Activated naive CD8-positive, alpha-beta T cell treated with anti-CD3 and anti-CD28 coated beads, Interleukin-2, amount 10 ng/mL, durations not matched to agents 7 days and 5 days (primary cell): ENCODE measurements at places on chromosomes 1 and 21.

GRCh38 chr21:42665026-42665425 lies 11.6 kb downstream of the PDE9A start:
- H3K27ac ChIP-seq: no peak overlapping the region
- no peak overlapping the region for H3K4me3 ChIP-seq
- no peak for DNase-seq
- H3K36me3 ChIP-seq: no peaks in the 10 kb centered on the region
- no peaks in the 10 kb centered on the region for H3K27me3 ChIP-seq

GRCh38 chr1:195053478-195053877 lies 1554.8 kb downstream of the KCNT2 start:
- DNase-seq: no peak
- H3K36me3 ChIP-seq: no peaks in the 10 kb centered on the region
- no peaks in the 10 kb centered on the region for H3K27me3 ChIP-seq
- H3K4me3 ChIP-seq: peak overlapping the region; percentile 55

- H3K27ac ChIP-seq: no peak overlapping the region
- H3K4me3 ChIP-seq: no peak overlapping the region
- no peaks in the 10 kb centered on the region for H3K36me3 ChIP-seq
- DNase-seq: no peak
- peaks cover 19% of the 10 kb centered on the region for H3K4me1 ChIP-seq
These were observed 19.7 kb downstream of the FMOD start for GRCh38 chr1:203331224-203331623.

DNA sequence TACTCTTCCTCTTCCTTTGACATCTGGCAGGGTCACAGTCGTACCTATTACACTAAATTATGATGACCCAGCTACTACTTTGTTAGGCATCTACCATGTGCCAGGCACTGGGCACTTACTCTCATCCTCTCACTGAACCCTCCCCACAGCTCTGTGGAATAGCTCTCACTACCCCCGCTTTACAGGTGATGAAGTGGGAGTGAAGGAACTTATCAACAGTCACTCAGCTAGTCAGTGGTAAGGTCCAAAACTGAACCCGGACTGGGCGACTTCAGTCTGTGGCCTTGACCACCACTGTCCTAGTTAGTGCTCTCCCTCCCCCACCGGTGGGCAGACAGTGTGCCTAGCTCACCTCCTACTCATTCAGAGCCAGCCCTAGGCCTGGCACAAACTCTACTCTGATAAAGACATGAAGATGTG lies 12.3 kb downstream of the ADGRB2 start:
- DNase-seq: no peak
- peak overlapping the region; percentile 78 for H3K27ac ChIP-seq
- peaks cover 40% of the 10 kb centered on the region for H3K4me1 ChIP-seq
- H3K4me3 ChIP-seq: peak overlapping the region; percentile 70

DNA sequence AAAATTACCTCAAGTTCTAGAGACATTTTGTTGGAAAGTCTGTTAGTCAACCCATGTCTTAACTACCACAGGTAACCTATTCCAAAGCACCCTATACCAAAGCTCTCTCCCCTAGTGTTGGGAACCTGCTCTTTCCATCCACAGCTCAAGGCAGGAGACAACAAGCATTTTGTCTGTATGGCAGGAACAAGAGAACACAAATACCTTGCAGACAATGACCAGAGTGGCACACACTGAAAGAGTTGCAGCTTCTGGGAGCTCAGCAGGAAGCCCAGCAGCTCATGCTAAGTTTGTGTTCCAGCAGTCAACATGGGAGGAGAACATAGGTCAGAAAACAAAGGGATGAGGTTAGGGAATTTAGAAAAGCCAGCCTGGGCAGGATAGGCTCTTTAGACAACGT lies 300.8 kb downstream of the HHIPL2 start:
- no peak overlapping the region for H3K27ac ChIP-seq
- H3K27me3 ChIP-seq: no peaks in the 10 kb centered on the region
- H3K4me1 ChIP-seq: no peaks in the 10 kb centered on the region
- no peaks in the 10 kb centered on the region for H3K36me3 ChIP-seq
- H3K4me3 ChIP-seq: no peak overlapping the region
- DNase-seq: no peak

DNA sequence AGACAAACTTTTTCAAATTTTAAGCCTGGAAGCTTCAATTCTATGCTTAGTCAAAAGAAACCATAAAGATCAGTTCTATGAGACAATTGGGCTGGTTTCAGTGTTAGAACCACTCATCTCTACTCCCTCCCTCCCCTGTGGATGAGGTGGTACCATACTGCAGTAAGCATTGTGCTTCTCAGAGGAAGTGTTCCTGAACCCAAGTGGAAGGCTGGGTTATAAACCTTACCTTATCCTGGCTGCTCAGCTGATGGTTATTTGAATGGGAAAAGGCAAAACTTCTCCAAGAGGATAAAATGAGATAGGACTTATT lies 34.1 kb upstream of the RGL1 start:
- DNase-seq: no peak
- no peaks in the 10 kb centered on the region for H3K4me1 ChIP-seq
- no peak overlapping the region for H3K27ac ChIP-seq
- no peaks in the 10 kb centered on the region for H3K27me3 ChIP-seq

- H3K4me3 ChIP-seq: no peak overlapping the region
- H3K27ac ChIP-seq: peak overlapping the region; percentile 18
These were observed 69.2 kb downstream of the FASLG start for GRCh38 chr1:172727956-172728603.

GRCh38 chr1:119308130-119308700 lies 60.4 kb upstream of the HAO2 start:
- peaks cover 61% of the 10 kb centered on the region for H3K27me3 ChIP-seq
- H3K27ac ChIP-seq: no peak overlapping the region
- DNase-seq: no peak
- no peaks in the 10 kb centered on the region for H3K36me3 ChIP-seq
- H3K4me3 ChIP-seq: no peak overlapping the region

DNA sequence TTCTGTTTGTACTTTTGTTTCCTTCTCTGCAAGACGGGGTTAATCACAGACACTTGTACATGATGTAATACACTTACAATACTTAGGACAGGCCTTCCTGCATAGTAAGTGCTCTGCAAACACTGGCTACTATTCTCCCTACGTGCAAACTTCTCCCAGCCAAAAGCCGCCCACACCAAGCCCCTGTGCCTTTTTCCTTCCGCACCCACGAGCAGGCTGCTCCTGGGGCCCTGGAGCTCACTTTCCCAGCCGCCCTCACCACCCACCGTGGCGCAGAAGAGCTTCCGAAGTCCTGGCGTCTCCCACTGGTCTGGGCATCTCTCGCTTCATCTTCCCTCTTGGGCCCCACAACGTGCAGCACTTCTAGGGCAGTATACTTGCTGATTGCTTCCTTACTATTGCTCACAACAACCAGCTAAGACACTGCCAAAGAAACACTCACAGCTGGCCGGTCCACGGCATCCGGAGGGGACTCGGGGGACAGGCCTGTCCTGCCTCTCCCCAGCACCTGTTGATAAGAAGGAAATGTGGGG lies 22.5 kb upstream of the GPR157 start:
- H3K27ac ChIP-seq: no peak overlapping the region
- no peak overlapping the region for H3K4me3 ChIP-seq

GRCh38 chr1:201093561-201093960 lies 18.7 kb downstream of the CACNA1S start:
- peaks cover 6% of the 10 kb centered on the region for H3K27me3 ChIP-seq
- H3K4me1 ChIP-seq: no peaks in the 10 kb centered on the region
- H3K4me3 ChIP-seq: no peak overlapping the region
- H3K27ac ChIP-seq: no peak overlapping the region
- DNase-seq: no peak
